Stimulated activated CD8-positive, alpha-beta memory T cell treated with anti-CD3 and anti-CD28 coated beads, Interleukin-4, amount 100 ng/mL, for 1 hour (primary cell): ENCODE measurements at places on chromosomes 16 and 17.

DNA sequence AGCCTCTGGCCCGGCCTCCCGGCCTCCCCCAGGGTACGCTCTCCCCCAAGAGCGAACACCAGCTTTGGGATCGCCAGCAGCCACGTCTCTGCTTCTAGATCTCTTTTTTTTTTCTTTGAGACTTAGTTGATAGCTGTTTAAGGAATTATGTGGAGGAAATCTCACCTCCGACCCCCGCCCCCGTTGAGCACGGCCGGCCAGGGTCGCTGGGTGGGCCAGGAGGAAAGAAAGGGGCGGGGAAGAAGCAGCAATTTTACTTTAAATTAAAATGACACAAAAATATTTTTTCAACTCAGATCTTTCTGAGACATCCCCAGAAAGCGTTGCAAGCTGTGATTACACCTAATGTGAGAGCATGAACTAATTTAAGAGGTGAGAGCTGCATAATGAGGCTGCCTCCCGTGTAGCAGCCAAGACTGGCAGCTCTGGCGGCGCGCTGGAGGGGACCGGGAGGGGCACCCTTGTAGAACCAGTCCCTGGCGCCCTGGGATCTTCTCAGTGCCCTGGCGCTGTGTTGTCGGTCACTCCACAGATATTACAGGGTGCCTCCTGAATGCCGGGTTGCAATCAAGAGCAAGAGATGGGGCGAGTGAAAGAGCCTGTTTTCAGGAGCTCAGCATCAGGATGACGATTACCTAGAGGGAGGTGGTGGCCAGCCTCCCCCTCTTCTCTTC lies 1.9 kb upstream of the CBLN1 start:
- DNase-seq = no peak

GRCh38 chr16:74698222-74698621 lies 2.4 kb downstream of the MLKL start:
- DNase-seq = no peak

- no peak for DNase-seq
Measured at GRCh38 chr17:78621720-78622490, 44.7 kb upstream of the DNAH17 start.

- DNase-seq = no peak
Measured at GRCh38 chr16:21717608-21718007, 53.8 kb downstream of the OTOA start.

DNA sequence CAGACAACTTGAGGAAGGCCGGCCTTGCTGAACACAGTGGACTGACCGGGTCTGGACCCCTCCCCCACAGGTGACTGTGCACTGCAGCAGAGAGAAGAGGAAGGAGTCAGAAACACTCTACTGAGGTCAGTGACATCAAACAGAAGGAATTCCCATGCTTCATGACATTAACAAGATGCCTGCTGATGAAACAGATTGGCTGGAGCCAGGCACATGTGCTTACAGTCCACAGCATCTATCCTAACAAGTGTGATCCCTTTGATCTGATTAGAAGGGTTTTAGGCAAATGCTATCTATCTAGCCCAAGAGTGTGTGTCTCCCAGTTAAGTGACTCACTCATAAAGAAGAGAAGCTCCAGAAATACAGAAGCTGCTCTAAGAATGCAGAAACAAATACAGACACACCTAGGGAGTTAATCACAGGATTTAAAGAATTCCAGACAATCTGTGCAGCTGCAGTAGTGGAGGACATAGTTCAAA lies 90.2 kb downstream of the SYCE1L start:
- DNase-seq = no peak

GRCh38 chr17:28199115-28199514 lies 119.9 kb upstream of the TMEM97 start:
- DNase-seq = no peak

- DNase-seq = no peak
Measured at GRCh38 chr17:83179811-83180210, 100.4 kb downstream of the METRNL start.
